Activated CD4-positive, alpha-beta T cell treated with anti-CD3 and anti-CD28 coated beads, Interleukin-2, Interleukin-4, amounts not matched to agents 100 ng/mL and 50 ng/mL, durations not matched to agents 16 hours and 8 hours (primary cell): ENCODE measurements at places on chromosomes 2 and 18.

DNA sequence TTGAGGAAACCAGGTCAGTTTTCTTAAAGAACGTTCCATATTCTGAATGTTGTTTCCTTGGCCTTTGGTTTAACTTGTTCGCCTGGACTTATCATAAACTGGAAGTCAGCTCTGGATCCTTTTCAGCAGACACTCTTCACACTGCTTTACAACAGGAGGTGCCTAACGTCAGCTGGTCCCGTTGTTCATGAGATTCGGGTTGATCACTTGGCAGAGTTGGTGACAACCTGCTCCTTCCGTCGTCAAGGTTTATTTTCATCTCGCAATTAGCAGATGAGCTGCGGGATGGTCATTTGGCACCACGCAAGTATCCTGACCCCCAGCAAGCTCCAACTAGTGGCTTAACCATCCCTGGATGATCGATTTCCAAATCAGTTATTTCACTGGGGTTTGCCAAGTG is 23.0 kb upstream of the BIN1 start:
- no peak for DNase-seq

DNA sequence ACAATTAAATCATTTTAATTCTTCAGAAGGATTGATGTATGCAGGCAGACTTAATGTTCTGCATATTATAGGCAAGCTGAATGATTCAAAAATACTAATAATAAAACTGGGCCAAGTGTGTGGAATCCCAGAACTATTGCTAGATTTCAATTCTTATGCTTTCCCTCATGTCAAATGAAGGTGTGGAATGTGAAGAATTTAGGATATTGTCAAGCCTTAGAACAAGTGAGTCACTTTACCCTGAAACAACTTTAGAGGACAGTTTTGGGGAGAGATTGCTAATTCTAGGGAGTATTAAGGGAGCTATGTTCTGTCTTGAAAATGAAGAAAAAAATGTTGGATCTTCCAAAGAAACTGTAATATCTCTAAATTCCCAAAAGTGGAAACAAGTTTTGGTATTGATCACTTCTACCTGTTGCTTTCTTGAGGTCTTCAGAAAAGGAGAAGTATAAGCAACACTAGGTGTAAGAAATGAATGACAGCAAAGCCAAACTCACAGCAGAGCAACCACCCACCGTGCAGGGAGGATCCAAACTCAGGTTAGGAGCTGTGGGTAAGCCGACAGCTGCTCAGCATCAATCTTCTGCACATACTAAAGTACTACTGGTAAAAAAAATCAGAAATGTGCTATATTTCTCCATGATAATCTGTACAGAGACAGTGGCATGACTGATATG is 818.1 kb downstream of the SLC4A3 start:
- no peak for DNase-seq

GRCh38 chr2:161088658-161089350 is 71.4 kb upstream of the TANK start:
- DNase-seq: no peak

GRCh38 chr2:71799013-71799575 is 345.7 kb downstream of the DYSF start:
- no peak for DNase-seq

- no peak for DNase-seq
Measured at GRCh38 chr2:209579230-209579749, 155.4 kb downstream of the MAP2 start.

DNA sequence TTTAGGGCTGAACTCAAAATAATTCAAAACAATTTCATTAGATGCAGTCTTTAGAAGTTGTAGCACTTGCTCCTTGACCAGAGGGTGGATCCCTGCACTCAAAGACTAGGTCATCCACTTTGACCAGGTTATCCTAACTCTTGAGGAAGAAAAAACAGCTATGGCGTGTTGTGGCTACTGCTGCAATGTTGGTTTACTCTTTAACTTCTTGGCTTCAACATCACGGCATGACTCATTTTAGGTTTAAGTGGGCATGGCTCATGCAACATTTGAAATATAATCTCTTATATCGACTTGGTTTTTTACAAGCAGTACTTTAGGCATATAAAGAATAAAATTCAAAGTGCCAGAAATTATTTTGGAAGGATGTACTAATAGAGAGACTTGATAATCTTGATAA is 35.4 kb downstream of the ANKRD29 start:
- DNase-seq: no peak
